ENCODE measurements at places on chromosomes 11 and 22. TPM values are rescaled to one million over a fixed set of nuclear protein-coding genes. Genes with fewer than 3 reads are reported as not detected.

MS4A4E gene
- total RNA-seq, result 0.93 TPM

APLNR gene
- total RNA-seq, result 8.5 TPM

OR51I1 gene
- total RNA-seq, result not detected

GLB1L2 gene
- total RNA-seq, result 0.30 TPM

MLC1 gene
- 0.66 TPM for total RNA-seq

OPCML gene
- total RNA-seq, result 0.63 TPM

FGF3 gene
- total RNA-seq, result not detected

C11orf97 gene
- not detected for total RNA-seq

MGAT3 gene
- total RNA-seq, result 3.2 TPM

SYT7 gene
- total RNA-seq, result 18.9 TPM

OR52L1 gene
- not detected for total RNA-seq

MMP8 gene
- total RNA-seq, result not detected

OR2AG2 gene
- not detected for total RNA-seq

PAMR1 gene
- total RNA-seq, result 12.9 TPM

OR52N2 gene
- not detected for total RNA-seq

HTR3A gene
- total RNA-seq, result not detected

CRKL gene
- 52.6 TPM for total RNA-seq

KCNJ1 gene
- total RNA-seq, result not detected

SLC29A2 gene
- total RNA-seq, result 14.6 TPM

ANKK1 gene
- total RNA-seq, result not detected

CARNS1 gene
- total RNA-seq, result 14.5 TPM

FREY1 gene
- total RNA-seq, result not detected

TUBA8 gene
- total RNA-seq, result 253 TPM

Measured in left ventricle myocardium inferior (tissue), 1 donor.